NCI-H1694 treated with DMSO at 0.1 percent for 48 hours (cell line): ENCODE measurements at places on chromosomes 11 and 22.

- DNase-seq, result no peak
Observed at GRCh38 chr22:31139866-31140716, at the start of gene PLA2G3. Gene PLA2G3 (minus strand): TSS chr22:31140508. CDS start chr22:31140354, 154 bp downstream.

GRCh38 chr11:55967914-55968313 lies 1.8 kb downstream of the OR10AG1 start:
- DNase-seq, result no peak

DNA sequence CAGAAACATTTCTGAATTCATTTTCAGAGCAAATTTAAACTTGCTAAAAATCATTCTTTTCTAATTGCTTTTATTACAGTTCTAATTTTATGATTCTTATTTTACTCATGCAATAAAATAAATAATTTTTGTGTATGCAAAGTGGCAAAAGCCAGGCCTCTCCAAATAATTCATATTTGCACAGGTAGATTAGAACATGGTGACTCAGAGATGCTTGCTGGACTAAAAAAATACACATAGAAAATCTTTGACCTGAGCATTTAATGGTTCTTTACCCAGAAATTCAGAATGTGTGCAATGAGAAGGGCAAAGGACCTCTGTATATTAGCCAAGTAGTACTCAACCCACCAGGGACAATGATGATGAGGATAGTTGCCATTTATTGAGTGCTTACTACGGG lies 15.3 kb downstream of the MAP6 start:
- no peak for DNase-seq

- no peak for DNase-seq
Observed at GRCh38 chr22:40273319-40273718, 73.0 kb upstream of the ADSL start.

GRCh38 chr11:59226396-59226795 lies 13.7 kb upstream of the MPEG1 start:
- no peak for DNase-seq

DNA sequence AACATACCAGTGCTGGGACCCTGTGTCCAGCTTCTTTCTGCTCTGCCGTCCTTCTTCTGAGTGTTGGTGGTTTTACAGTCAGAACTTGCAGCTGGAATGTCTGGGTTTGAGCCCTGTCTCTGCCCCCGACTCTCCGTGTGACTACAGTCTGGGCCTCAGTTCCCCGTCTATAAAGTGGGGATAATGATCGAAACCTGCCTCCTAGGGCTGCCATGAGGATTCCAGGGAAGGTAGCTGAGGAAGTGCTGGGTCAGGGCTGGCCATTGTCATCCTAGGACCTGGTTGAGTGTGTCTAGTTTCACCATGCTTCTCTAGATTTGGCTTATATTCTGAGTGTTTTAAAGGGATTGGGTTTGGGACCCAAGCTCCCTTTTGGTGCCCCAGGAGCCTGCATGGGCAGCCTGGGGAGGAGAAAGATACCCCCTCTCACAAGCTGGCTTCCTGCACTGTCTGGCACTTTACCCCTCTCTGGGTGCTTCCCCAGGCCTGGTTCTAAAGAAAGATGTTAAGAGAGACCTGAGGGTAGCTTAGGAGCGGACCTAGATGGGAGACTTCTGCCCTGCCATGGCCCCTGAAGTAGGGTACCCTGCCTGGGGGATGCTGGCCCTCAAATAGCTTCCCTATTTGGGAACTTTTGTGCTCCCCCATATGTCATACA lies 49.9 kb downstream of the TSPAN18 start:
- no peak for DNase-seq
